Jurkat, Clone E6-1 (cell line): ENCODE measurements at places on chromosomes 1 and 21.

DNA sequence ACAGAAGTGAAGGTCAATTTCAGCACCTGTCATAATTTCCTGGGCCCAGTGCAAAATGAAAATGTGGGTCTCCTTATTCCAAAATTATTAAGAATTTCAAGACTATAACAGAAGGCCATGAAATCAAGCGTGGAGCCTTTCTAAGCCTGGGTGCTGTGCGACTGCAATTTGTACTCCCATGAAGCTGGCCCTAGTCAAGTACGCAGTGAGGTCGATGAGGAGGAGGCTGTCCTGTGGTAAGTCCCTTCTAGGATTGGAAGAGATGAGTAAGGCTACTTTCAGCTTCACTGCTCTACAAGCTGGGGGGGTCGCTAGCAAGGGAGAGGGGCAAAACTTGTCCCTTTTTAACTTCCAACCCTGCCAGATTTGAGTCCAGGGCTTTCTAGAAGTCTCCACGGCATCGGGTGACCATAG, 410 bp upstream of the NUDC start:
- DNase-seq: no peak

DNA sequence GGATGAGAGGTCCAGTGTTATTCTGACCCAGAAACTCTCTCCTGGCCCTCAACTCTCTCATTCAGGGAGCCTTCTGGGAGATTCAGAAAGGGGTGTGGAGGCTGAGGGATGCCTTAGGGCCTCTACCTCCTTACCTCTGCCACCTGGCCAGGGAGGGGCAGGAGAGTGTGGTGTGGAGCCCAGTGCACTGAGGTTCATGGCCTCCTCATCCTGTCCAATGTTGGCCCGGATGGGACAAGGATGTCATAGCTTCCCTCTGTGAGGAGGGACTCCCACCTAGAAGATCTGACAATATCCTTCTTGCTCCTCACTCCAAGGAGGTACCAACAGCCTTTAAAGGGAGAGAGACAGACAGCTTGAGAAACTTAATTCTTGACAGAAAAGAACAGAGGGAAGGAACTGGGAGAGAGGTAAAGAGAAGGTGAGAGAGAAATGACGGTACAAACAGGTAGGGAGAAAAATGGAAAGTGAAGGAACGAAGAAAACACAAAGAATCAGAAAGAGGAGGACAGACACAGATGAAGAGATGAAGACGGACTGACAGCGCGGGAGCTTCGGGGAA, 779 bp downstream of the BEND5 start:
- no peak for DNase-seq

GRCh38 chr1:14759843-14760242, 161.4 kb downstream of the KAZN start:
- no peak for DNase-seq

DNA sequence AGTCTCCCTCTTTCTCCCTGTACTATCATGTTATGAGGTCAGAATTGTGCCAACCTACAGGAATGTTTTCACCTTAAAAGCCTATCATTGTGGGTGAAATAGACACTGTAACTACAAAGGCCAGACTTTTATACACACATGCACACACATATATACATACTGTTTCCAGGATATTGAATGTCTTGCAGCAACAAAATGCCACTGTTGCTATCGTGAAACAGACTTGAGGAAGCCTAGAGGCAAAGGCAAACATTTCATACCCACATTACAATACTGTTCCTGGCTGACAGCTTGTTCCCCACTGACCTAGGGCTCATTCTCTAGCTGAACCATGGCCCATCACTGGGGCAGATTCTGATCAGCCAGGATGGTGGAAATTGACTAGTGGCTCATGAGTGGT, 125.1 kb upstream of the DUSP10 start:
- DNase-seq: no peak

GRCh38 chr1:156559086-156559796, 13.1 kb downstream of the IQGAP3 start:
- no peak for DNase-seq

GRCh38 chr21:28336314-28336713, 656.4 kb downstream of the LTN1 start:
- DNase-seq: peak; percentile 14

GRCh38 chr1:178510155-178510554, 2.8 kb upstream of the TEX35 start:
- no peak for DNase-seq

DNA sequence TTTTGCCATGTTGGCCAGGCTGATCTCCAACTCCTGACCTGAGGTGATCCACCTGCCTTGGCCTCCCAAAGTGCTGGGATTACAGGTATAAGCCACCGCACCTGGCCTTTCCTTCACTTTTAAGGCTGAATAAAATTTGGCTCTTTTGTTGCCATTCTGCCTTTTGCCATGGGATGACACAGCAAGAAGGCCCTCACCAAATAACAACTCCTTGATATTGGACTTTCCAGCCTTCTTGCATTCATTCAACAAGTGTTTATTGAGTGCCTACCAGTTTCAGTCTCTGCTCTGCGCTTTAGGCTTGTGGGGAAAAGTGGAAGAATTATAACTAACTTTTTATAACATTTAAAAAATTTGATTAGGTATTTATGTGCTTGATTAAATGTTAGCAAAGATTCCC, 1.9 kb upstream of the NVL start:
- no peak for DNase-seq

DNA sequence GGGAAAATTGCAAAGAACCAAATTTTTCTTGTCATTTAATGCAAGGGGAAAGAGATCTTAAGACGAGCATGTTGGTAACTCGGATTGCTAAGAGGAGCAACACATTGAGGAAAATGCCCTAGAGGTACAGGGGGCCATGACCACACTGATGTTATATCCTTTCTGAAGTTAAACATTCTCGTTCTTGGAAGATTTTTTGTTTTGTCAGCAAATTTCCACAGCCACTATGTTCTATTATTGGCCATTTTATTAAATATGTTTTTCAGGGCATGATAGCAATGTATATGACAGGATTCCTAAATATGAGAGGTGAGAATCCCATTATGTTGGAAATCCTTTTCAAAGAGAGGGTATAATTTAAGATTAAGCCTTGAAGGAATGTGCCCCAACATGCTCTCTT, 627.2 kb upstream of the PKN2 start:
- DNase-seq: no peak

- no peak for DNase-seq
These were observed 14.1 kb upstream of the KLHDC8A start for GRCh38 chr1:205370780-205371179.

DNA sequence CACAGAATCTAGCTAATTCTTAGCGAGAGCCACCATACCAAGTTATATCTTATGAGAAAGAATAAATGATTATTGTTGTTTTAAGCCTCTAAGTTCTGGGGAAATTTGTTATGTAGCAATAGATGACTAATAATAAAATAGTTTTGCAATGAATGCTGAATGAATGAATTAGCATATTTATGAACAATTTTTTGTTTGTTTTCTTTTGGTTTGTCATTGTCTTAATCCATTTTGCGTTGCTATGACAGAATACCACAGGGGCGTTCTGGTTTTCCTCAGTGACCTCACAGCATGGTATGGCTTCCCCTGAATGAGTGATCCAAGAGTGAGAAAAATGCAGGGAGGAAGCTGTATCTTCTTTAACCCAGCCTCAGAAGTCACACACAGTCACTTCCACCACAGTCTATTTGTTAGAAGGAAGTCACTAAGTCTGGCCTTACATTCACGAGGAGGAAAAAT, 53.8 kb upstream of the HPDL start:
- no peak for DNase-seq

- no peak for DNase-seq
These were observed 130.8 kb downstream of the HFM1 start for GRCh38 chr1:91273875-91274274.

DNA sequence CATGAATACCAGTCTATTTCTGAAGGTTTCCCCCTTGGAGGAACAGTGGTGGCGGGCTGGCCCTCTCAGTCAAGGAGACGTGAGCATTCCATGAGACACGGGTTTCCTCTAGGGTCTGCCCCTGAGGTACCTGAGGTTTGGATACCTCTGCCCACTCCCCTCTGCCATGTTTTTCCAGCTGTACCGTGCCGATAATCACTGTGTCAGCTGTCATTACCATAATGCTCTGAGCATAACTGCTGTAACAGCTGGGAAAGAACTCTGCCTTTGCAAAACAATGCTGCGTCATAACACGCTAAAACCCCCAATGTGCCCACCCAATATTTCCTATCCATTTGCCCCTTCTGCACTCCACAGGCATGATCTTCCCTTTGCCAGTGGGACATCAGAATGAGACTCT, 425.1 kb downstream of the KIF26B start:
- no peak for DNase-seq

GRCh38 chr1:107950464-107950863, 14.5 kb downstream of the VAV3 start:
- no peak for DNase-seq

DNA sequence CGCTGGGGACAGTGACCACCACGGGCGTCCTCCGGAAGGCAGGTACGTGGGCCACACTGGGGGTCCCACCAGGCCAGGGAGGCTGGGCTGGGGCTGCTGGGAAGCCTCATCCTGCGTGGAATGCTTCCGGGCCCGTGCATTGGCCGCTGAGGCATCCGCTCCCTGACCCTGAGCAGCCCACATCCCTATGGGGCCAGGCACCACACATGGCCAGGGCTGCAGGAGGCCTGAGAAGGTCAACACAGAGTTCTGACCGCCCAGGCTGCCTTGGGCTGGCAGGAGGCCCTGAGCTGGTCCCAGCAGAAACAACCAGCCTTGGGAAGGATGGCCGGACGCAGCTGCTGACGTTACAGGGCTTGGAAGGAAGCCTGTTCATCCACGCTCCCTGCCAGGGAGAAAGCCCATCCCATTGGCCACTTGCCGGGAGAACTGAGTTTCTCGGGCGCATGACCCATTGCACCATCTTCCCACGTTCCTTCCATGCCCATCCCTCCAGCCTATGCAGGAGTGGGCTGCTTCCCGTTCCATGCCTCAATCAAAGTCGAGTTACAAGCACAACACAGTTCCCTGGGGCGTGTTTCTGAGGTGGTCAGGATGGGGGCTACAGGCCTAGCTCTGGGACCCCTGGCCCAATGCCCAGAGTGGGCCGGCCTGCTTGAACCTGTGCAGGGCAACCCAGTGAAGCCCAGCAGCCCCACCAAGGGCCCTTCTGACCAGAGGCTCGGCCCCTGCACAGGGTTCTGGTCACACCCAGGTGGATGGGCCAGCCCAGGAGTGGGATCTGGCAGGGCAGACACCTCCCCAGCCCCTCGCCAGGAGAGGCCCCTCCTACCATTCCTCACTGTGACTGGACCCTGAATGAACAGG, 31.7 kb downstream of the TRIM11 start:
- no peak for DNase-seq

- DNase-seq: no peak
These were observed 1.2 kb upstream of the CLEC20A start for GRCh38 chr1:178497903-178498478.

GRCh38 chr21:33308586-33309490, 15.9 kb upstream of the IFNAR1 start:
- peak; percentile 99 for DNase-seq

DNA sequence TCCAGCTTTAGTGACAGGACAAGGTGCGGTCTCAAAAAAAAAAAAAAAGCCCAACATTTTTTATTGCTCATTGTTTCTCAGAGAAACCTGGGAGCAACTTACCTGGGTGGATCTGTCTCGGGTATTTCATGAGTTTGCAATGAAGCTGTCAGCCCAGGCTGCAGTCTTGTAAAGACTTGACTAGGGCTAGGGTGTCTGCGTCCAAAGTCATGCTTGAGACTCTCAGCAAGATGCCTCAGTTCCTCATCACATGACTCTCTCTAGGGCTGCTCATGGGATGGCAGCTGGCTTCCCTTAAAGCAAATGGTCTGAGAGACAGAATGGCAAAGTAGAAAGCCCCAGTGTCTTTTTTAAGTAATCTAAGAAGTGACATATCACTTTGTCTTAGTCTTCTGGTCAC, 8.1 kb downstream of the GABPA start:
- DNase-seq: no peak

DNA sequence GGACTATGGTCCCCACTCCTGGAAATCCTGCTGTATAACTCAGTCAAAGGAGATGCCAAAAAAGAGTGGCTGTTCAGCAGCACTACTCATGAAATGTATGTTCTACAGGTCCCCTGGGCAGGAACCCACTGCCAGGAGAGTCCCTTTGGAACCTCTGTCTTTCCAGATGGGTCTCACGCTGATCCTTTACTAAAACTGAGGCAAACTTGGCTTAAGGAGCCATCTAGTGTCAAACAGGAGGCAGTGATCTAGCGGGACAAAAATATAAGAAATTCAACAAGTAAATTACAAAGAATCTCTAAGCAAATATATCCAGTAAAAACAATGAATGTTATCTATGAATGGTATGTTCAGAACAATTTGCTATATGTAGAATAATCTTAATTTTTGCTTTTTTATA, 80.5 kb upstream of the PRMT6 start:
- peak; percentile 6 for DNase-seq

DNA sequence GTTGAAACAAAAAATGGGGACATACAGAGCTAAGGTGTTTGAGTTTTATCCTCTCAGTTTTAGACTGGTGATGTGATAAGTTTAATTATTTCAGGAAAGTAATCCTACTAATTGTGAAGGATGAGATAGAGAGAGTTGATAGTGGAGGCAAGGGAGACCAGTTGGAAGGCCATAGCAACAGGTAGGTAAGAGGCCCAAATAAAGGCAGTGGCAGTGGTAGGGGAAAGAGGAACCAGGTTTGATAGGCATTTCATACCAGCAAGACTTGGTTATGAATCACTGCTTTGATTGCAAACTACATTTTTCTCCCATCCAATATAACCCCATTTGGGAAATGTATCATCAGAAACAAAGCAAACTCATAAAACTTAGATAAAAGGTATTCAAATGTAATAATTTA, 63.1 kb upstream of the SH3GLB1 start:
- no peak for DNase-seq

DNA sequence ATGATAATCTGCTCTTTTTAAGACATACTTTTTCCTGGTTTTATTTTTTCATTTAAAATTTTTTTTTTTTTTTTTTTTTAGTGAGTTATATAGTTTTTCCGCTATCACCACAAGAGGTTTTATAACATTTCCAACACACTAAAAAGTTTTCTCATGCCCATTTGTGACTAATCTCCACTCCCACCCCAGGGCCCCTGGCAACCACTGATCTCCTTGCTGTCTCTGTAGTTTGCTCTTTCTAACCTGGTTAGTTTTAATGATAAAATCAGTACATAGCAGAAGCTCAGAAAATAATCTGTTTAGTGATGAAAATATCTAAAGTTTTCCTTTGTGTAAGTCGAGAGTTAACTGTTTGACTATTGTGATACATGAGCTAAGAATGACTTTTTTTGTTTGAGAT, 41.8 kb downstream of the IARS2 start:
- no peak for DNase-seq

GRCh38 chr1:30334767-30335166, 388.6 kb downstream of the MATN1 start:
- DNase-seq: no peak

- DNase-seq: no peak
These were observed 40.3 kb upstream of the TRIM67 start for GRCh38 chr1:231121533-231121932.

- DNase-seq: peak; percentile 40
These were observed 1.0 kb upstream of the DCAF6 start for GRCh38 chr1:167935216-167936067.

- no peak for DNase-seq
These were observed 1378.1 kb upstream of the PRMT6 start for GRCh38 chr1:105678334-105678733.

DNA sequence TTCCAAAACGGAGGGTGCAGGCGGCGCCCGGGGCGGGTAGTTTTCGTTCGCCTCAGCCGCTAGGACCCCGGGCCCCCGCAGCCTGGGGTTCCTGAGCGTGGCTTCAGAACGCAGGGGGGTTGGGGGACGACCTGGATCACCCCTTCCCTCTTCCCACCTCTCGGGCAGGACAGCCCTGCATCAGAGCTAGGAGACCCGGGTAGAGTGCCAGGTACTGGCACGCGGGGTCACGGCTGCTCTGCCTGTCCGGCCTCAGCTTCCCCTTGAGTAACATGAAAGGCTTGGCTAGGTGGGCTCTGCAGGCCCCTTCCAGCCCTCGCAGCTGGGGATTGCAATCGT, 484 bp downstream of the DFFB start:
- DNase-seq: no peak
